Activated T-helper 2 cell treated with anti-CD3 and anti-CD28 coated beads, Interferon-gamma antibody, Interleukin-2, Interleukin-4, amounts not matched to agents 10 μg/mL and 5 μg/mL and 100 μg/mL, durations not matched to agents 14 hours and 24 hours and 36 hours (primary cell): ENCODE measurements at places on chromosomes 6 and 20. TPM values are rescaled to one million over a fixed set of nuclear protein-coding genes. Genes with fewer than 3 reads are reported as not detected.

DNA sequence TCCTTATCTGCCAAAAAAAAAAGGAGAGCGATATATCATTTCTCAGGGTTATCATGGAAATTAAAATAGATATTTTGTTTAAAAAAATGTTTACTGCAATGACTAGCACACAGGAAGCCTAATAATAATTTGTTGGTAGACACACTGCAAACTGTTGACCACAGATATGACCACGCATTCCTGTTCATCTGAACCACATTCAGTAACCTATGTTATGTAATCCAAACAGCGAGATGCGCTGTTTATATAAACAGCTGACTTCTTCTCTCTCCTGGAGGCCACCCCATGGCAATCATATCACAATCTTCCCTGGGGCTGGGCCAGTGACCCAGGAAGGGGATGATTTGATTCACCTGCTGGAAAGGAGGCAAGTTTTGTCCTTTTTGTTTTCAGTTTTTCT is 129.3 kb upstream of the UST start:
- no peak overlapping the region for H3K27ac ChIP-seq
- H3K27me3 ChIP-seq, result peaks cover 13% of the 10 kb centered on the region
- no peak overlapping the region for H3K4me3 ChIP-seq
- no peak for DNase-seq
- no peaks in the 10 kb centered on the region for H3K36me3 ChIP-seq

- no peak overlapping the region for H3K4me3 ChIP-seq
- no peaks in the 10 kb centered on the region for H3K36me3 ChIP-seq
- DNase-seq, result no peak
- no peak overlapping the region for H3K27ac ChIP-seq
- H3K4me1 ChIP-seq, result peaks cover 6% of the 10 kb centered on the region
Measured at GRCh38 chr6:99619409-99619762, 12.8 kb downstream of the PRDM13 start.

KIF13A gene
- total RNA-seq, result 0.48 TPM in 1 of 2 replicates, not detected in the other

DOK5 gene
- total RNA-seq, result 2.9 and 4.7 TPM in 2 replicates

LY6G6C gene
- not detected in 2 replicates for total RNA-seq

ZBP1 gene
- 0.32 and 0.62 TPM in 2 replicates for total RNA-seq

VSTM2L gene
- total RNA-seq, result 0.23 TPM in 1 of 2 replicates, not detected in the other

PNPLA1 gene
- total RNA-seq, result not detected in 2 replicates

HMGCLL1 gene
- total RNA-seq, result not detected in 2 replicates
